Fibroblast of skin of abdomen (primary cell): ENCODE measurements at places on chromosomes 2 and 18.

- no peak for DNase-seq
Observed at GRCh38 chr2:171787333-171788072, 100.2 kb downstream of the DYNC1I2 start.

DNA sequence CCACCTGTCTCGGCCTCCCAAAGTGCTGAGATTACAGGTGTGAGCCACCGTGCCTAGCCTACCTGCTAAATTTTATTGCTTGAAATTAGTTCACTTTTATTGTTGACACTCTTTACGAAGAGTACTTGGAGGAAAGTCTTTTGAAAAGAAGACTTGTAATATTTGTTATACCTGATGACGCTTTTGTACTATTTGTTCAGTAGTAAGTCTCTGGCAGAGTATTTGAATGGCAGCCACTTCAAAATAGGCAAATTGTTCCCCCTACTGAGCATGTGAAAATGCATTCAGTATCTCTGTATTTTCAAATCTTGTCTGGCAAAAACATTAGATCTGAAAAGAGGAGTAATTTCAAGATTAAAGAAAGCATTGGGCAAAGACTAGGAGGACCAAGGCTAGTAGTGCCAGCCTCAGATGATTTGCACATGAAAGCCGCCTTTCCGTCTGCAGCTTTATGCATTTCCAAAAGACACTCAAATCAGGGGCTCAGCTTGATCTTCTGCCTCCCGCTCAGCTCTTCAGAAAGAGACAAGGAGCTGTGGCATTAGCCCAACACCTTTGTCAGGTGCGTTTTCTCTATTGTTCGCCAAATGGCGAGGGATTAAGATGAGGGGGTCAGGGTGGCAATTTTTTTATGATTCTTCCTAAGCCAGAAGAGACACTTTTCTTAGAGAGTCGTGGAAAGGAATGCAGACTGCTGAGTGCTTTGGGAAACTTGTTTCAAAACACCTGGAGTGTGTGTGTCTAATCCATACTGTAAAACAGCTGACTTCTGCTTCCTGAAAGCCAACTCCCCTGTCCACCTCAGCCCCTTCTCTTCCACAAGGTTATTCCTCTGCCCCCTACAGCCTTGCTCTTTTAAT is 18.8 kb upstream of the FOXI3 start:
- no peak for DNase-seq

DNA sequence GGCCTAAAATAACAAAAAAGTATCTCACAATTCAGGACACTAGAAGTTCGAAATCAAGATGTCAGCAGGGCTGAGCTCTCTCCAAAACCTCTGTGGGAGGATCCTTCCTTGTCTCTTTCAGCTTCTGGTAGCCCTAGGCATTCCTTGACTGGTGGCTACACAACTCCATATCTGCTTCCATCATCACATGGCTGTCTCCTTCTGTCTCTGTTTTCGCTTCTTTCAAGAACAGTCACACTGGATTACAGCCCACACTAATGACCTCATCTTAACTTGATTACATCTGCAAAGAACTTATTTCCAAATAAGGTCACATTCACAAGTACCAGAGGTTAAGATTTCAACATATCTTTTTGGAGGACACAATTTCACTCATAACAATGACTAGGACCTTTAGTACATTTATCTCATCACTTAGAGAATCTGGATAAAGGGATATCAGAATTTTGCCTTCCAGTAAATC is 275.2 kb downstream of the IRS1 start:
- peak; percentile 87 for DNase-seq

DNA sequence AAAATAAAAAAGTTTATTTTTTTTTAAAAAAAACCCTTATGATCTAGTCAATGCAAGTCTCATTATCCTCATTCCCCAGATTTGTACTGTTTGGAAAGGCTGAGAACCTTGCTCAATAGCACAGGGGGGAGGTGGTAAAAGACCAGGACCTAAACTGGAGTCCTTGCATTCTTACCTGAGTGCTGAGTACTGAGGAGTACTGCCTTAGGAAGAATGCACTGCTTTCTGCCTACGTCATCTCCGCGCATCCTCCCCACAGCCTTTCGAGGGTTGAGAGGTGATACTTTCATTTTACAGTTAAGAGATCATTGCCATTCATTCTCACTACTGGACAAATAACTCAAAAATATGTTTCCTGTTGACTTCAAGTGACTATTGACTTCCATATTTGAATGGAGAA is 73.8 kb downstream of the MAP3K20 start:
- no peak for DNase-seq

DNA sequence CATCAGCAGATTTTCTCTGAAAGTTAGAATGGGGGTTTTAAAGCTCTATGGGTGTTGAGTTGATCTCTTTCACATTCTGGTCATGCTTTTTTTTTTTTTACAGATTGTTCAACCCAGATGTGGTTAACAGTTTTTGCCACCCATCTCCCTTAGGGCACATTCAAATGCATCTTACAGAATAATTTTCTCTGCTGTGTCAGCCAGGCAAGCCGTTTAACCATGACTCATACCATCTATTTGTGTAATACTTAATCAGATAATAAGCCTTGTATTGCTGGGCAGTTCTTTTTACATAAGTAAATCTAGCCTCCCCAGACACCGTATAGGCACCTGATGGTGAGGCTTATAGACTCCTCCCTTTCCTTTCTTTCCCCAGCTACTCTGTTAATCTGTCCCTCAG is 62.0 kb downstream of the TGIF1 start:
- peak; percentile 72 for DNase-seq

- DNase-seq = peak; percentile 58
Observed at GRCh38 chr2:198296665-198297308, 492.4 kb downstream of the PLCL1 start.

- DNase-seq = peak; percentile 35
Observed at GRCh38 chr2:31274401-31275075, 40.6 kb downstream of the EHD3 start.

DNA sequence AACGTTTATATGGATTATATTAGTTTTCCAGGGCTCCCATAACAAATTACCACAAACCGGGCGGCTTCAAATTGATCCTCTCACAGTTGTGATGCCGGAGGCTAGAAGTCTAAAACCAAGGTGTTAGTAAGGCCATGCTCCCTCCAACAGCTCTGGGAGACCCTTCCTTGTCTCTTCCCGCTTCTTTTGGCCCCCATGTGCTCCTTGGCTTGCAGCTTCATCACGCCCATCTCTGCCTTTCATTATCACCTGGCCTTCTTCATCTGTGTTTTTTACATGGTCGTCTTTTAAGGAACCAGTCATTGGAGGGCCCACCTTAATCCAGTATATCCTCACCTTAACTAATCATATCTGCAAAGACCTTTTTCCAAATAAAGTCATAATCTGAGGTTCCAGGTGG is 13.9 kb downstream of the MAPRE2 start:
- DNase-seq = no peak

GRCh38 chr2:217934321-217935131 is 68.3 kb downstream of the TNS1 start:
- DNase-seq = peak; percentile 98

DNA sequence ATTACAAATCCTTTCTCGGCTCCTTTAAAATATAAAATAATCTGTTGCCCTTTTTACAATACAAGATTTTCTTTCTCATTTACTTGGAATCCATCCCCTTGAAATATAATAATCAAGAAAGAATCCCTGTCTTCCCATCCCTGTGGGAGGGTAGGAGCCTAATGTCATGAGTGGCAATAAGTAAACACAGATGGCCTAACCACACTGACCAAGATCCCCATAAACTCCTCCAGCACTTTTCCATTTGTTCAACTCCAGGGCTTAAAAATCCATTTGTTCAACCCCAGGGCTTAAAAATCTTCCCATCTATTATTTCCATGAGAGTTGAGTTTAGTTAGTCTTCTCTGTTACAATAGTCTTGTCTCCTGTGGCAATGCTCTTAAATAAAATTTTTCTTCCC is 297.6 kb downstream of the CDH7 start:
- DNase-seq = peak; percentile 47

DNA sequence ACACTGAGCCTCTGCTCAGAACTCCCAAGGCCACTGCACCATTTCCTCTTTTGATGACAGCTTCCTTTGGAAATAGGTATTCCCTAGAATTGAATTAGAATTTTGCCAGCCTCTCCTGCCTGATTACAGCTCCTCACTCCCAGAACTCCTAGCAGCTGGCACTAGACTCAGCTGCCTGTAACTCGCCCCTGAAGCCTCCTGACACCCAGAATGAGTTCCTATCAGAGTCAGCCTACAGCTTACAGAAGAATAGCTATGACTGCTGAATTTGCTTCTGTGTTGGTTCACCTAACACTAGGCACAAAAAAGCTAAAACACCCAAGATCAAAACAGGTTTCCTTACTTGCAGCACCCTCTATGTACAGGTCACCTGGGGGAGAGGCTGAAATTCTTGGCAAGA is 108.2 kb upstream of the PTPRM start:
- no peak for DNase-seq
